ENCODE measurements at places on chromosomes 5 and 9.

DNA sequence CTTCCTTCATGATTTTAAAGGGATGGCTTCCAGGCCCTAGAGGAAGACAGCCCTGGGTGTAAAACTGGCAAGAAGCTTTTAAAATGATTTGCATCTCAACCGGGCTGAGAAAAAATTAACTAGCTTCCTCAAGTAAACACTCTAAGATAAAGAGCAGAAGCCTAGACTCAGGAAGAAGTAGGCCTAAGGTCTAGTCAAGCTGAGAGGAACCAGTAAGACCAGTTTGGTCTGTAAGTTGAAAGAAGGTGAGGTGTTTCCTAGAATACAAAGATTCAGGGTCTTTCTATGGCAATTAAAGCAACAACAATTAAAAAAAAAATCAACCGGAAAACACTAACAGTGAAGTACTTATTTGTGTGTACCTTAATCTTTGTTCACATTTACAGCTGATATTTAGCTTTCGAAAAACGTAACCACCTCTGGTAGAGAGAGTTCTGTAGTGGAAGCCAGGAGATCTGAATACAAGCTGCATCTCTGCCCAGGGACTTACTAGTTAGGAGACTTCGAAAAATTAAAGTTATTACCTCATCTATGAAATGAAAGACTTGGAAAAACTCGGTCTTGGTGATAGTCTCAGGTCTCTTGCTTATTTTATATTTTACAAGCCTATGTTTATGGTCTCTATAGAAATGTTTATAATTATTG is 75.7 kb downstream of the TUSC1 start:
- H3K4me1 ChIP-seq: no peaks in the 10 kb centered on the region
- no peak for DNase-seq
- H3K27ac ChIP-seq: no peak overlapping the region
- no peaks in the 10 kb centered on the region for H3K36me3 ChIP-seq
- no peaks in the 10 kb centered on the region for H3K27me3 ChIP-seq

GRCh38 chr9:107942856-107943255 is 453.3 kb upstream of the KLF4 start:
- H3K36me3 ChIP-seq: no peaks in the 10 kb centered on the region
- DNase-seq: no peak
- no peak overlapping the region for H3K27ac ChIP-seq
- no peak overlapping the region for H3K4me3 ChIP-seq

DNA sequence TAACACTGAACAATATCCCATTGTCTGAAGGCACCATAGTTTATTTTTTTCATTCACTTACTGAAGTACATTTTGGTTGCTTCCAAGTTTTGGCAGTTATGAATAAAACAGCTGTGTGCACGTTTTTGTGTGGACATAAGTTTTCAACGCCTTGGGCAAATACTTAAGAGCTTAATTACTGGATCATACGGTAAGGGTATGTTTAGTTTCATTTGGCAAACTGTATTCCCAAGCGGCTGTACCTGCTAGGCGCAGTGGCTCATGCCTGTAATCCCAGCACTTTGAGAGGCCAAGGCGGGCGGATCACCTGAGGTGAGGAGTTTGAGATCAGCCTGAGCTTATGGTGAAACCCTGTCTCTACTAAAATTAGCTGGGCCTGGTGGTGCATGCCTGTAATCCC is 63.7 kb upstream of the FAM120A start:
- no peak overlapping the region for H3K27ac ChIP-seq
- DNase-seq: no peak
- H3K27me3 ChIP-seq: no peaks in the 10 kb centered on the region
- no peak overlapping the region for H3K4me3 ChIP-seq

DNA sequence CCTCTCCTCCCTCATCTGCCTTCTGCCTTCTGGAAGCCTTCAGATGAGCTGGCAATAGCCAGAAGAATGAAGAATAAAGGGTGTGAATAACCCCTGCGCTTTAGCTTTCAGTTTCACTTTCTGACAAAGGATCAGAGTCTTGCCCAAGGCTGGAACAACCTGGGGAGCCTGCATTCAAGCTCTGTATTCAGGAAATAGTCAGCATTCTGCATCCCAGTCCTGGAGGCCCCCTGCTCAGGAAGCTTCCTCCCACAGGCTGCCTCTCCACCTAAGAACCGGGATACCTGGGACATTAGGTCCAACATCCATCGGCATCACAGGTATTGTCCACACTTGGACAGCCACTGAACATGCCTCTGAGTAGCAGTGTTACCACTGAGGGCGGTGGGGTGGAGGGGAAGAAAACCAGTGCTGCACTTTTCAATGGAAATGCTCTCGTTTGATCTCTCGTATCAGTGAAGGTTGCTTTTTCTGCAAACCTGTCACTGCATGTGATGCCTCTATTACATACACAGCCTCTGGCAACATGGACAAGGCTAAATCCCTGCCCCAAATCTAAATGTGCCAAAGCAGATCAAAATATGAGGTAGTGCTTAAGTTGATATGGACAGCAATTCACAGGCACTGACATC is 39.8 kb upstream of the ACO1 start:
- no peak for DNase-seq
- no peaks in the 10 kb centered on the region for H3K36me3 ChIP-seq
- no peak overlapping the region for H3K27ac ChIP-seq

GRCh38 chr5:158759283-158759682 is 340.4 kb downstream of the EBF1 start:
- no peaks in the 10 kb centered on the region for H3K27me3 ChIP-seq
- H3K27ac ChIP-seq: peak overlapping the region; percentile 15
- peaks cover 24% of the 10 kb centered on the region for H3K4me1 ChIP-seq
- H3K4me3 ChIP-seq: no peak overlapping the region
- DNase-seq: no peak

DNA sequence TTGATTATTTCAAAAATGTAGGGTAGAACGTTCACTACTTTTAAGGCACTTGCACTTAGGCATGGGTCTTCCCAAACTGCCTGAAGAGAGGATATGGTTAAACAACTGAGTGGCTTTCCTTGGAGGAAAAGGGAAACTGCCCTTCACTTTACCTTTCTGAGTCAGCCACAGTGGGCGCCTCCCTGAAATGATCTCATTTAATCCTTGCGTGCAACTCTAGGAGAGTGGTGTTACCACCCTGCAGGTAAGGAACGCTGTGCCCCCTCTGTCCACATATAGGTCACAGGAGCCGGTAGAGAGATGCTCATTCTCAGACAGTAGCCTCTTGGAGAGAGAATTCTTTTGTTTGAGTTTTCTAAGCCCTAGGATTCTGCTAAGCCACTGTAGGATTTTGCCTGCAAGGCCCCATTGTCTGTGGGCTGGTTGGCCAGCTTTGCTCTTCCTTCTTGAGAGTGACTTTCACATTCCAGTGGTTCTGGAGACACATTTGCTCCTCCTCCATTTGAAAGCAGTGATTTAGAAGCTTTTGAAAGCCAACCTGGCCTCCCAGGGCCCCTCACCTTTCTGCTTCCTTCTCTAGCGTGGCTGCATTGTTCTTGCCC is 110.3 kb upstream of the CTSL start:
- H3K36me3 ChIP-seq: no peaks in the 10 kb centered on the region
- DNase-seq: no peak
- H3K27me3 ChIP-seq: no peaks in the 10 kb centered on the region
- H3K4me3 ChIP-seq: no peak overlapping the region

DNA sequence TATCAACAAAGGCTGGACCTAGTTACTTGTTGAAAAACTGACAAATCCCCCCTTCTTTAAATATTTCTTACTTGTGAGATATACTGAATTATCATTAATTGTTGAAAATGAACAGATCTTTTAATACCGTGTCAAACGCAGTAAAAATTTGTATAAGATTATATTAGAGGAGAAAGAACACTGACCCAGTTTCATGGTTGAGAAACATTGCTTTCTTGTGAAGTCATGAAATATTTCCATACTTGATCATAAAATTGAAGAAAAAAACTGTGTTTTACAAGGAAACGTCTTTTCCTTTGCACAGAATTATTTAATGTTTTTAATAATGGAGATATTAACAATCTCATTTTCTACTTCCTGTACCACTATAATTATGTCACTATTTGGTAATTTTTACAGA is 45.8 kb downstream of the MOCS2 start:
- DNase-seq: no peak
- H3K4me3 ChIP-seq: no peak overlapping the region
- no peaks in the 10 kb centered on the region for H3K4me1 ChIP-seq

DNA sequence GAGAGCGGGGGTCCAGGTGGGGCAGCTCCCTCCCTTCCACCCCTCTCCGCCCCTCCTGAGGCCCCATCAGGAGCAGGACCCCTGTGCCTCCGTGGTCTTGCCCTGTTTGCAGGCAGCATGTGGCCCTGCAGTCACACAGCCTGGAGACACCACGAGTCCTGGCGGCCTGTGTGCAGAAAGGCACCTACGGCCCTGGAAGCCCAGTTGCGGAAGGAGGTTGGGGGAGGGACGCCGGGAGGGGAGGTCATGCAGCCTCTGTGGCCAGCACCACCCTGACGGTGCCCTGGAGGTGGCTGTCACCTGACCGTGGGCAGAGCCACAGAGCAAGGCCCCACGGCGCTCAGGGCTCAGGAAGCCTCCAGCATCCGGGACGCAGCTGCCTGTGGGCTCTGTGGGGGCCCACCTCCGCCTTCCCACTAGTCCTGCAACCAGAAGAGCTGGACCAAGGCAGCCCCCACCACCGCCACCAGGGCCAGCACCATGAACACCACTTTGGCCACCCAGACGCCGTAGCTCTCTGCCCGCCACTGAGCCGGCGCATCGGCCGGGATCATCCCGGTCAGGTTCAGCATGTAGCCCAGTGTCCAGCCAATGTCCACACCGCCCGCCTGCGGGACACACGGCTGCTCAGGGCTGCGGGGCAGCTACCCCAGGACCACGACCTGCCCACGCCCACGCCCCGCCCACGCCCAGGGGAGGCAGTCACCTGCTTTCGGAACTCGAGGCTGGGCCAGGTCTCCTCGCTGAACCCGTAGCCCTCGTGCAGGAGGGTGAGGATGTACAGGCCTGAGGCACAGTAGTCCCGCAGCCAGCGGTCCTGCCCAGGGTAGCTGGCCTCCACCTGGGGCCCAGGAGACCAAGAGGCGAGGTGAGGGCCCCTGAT is 6.4 kb downstream of the ENTPD8 start:
- no peak overlapping the region for H3K27ac ChIP-seq
- no peak overlapping the region for H3K4me3 ChIP-seq
- no peaks in the 10 kb centered on the region for H3K36me3 ChIP-seq

DNA sequence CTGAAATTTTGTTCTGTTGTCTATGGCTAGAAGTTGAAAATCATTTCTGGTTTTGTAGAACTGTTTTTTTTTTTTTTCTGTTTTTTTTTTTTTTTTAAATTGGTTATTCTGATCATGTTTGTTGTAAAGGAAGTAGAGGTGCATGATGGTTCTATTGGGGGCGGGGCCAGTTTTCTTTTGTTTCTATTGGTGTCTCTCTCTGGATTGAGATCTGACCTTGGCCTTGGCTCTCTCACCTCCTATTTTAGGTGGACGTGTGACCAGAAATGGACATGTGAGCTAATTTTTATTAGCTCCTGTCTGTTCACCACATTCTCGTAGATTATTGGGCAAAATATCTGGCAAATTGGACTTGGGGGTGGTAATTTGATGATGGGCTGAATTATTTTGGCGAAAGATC is 3.2 kb downstream of the ZNF618 start:
- H3K4me1 ChIP-seq: peaks cover 35% of the 10 kb centered on the region
- peak overlapping the region; percentile 17 for H3K27ac ChIP-seq
